ENCODE measurements at places on chromosomes 11 and 22. TPM values are rescaled to one million over a fixed set of nuclear protein-coding genes. Genes with fewer than 3 reads are reported as not detected.

DNA sequence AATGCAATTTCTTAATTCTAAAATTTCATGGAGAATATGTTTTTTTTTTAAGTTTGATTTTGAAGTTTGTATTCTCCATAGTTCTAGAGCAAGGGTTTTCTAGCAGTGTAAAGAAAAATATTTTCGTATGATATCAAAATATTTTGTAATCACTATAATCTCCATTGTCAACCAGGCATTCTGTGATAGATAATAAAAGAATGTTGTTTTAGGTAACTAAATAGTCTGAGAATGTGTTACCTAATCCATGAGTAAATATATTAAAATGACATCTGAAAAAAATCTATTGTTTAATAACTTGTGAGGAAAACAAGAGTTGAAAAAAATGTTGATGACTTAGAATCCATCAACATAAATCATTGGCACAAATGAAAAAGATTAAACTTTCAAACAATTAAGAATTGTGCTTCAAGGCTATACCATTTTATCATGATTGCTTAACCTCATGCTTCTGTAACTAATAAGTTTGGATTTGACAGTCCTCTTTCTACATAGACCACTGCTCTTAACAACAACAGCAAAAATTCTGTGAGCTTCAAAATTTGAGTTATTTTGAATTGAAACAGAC lies 2211.8 kb downstream of the LRRC4C start:
- no peak for DNase-seq

GRCh38 chr11:18731441-18731840 lies 5.5 kb upstream of the IGSF22 start:
- DNase-seq: no peak

GRCh38 chr11:10487002-10487647 lies 32.1 kb downstream of the AMPD3 start:
- peak; percentile 67 for DNase-seq

GRCh38 chr11:82315093-82315492 lies 418.6 kb downstream of the FAM181B start:
- no peak for DNase-seq

- no peak for DNase-seq
Measured at GRCh38 chr11:83922318-83922717, 636.2 kb upstream of the CCDC90B start.

- no peak for DNase-seq
Measured at GRCh38 chr11:80388130-80388529, 947.3 kb upstream of the TENM4 start.

GRCh38 chr22:50046019-50046415 lies 12.1 kb downstream of the TTLL8 start:
- peak; percentile 74 for DNase-seq

The MAP6 gene
- total RNA-seq: 11.6 TPM

DNA sequence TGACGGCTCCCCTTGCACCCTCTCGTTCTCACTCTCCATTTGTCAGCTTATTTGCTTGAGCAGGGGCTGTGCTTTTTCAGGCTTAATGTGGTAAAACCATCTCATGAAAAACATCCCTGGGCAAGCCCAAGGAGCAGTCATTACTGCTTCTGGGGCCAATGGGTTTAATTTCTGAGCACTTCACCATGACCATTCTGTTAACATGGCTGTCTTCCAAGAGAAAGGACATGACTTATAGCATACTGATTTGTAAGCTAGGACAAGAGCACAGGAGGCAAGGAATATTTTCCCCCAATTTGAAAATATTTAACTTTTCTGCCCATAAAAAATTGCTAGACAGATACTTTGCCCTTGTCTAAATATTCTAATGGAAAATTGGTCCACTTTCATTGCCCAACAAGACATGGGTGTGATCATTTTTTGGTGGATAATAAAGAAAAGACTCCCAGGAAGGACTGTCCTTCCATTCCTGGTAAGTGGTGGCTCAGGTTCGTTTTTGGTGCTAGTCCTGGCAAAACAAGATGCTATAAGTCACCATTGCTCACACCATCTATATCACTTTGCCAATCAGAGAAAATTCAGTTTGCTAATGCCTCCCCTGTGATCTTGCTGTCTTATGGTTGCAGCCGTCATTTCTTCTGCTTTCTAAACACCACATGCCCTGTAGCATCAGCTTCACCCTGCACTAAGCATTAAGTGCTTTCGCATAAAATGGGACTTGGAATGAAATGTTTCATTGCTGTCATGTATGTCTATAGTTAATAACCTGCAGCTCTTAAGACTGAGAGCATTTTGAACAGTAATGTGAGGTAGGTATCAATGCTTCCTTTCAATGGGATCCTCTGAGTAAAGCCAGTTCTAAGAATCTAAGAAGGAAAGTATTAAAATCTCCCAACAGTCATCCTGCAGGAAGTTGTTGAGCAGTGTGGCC lies 108.5 kb downstream of the DBX1 start:
- no peak for DNase-seq

DNA sequence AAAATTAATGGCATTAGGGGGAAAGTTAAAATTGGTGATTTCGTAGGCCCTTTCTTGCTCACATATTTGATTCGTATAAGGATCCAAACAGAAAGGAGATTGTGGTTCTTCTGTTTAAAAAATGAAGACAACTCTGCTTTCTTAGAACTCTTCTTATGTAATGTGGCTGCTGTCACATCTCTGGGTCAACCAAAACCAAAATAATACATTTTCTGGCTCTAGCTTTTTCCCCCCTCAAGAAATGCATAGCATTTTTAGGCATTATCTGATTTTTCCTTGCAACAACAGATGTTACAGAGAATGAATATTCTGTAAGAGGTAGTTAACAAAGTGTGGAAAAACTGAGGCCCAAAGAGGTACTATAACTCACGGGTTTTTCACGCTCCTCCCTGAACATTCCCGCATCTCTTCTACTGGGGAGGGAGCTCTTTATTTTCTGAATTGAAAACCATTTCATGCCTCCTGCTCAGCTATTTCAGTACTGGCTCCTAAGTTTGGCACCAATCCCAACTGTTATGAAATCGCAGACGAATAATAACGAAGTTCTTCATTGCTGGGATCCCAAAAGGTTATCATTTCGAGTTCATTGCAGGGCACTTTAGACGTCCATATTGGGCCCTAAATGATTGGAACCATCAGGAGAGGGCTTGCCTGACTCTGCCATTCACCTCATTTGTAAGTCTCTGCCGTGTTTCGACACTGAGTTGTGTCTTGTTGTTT lies 17.1 kb downstream of the GRAP2 start:
- no peak for DNase-seq

The RPS13 gene
- 813 TPM for total RNA-seq

- no peak for DNase-seq
Measured at GRCh38 chr11:11163669-11164333, 189.2 kb downstream of the CSNK2A3 start.

The CHRM1 gene
- not detected for total RNA-seq
